ENCODE measurements at places on chromosomes 7 and 10.

DNA sequence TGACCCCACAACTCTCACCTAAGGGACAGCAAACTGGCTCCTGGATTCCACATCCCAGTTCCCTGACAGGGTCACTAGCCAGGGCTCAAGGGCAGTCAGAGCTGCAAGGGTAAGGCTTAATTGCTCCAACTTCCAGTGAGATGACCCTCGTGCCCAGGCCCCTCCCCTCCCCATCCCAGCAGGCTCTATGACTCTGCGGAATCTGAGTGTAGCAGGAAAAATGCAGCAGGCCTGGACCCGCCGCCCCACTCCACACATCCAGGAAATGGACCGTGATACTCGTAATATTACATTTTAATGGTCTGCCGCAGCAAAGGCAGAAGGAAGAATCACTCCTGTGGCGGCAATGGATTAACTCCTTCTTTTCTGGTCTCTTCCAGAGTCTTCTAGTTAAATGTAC is 91.7 kb upstream of the CHST15 start:
- DNase-seq = no peak

GRCh38 chr10:49273082-49273465 is 25.9 kb upstream of the C10orf71 start:
- no peak for DNase-seq

GRCh38 chr7:128924707-128925588 is 12.8 kb upstream of the IRF5 start:
- DNase-seq = no peak

DNA sequence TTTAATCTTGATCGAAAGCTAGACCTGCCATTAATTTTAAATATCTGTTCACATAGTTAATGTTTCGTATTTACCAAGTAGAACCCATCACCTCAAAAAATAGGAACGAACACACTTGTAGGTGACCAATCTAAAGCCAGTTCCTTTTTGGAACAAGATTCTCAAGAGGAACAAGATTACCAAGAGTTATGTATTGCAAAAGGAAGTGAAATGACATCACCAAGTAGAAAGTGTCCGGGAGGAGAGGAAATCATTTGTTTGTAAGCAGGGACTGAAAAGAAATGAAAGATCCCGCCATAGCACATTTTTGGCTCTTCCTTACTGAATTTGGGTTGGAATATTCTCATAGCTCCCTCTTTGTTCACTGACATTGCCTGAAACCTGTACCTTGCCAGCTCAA is 1200.5 kb downstream of the SORCS1 start:
- no peak for DNase-seq

GRCh38 chr10:53396876-53397275 is 624.3 kb upstream of the MBL2 start:
- DNase-seq = no peak

DNA sequence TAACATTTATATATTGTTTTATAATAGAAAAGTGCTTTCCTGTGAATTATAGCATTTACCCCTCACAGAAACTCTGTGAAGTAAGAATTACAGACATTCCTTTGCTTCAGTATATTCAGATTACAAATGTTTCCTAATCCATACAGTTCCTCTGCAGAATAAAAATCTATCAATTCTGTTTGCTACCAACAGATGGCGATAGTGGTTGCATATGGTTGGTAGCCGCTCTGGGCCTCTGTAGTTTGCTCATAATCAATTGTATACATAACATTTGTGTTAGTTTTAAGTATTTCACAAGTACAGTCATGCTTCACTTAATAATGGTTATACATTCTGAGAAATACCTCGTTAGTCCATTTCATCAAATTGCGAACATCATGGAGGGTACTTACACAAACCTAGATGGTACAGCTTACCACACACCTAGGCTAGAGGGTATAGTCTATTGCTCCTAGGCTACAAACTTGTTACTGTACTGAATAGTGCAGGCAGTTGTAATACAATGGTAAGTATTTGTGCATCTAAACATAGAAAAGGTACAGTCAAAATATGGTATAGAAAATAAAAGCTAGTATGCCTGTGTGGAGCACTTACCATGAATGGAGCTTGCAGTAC is 94.4 kb upstream of the STEAP4 start:
- DNase-seq = no peak

GRCh38 chr7:11714205-11714604 is 117.8 kb downstream of the THSD7A start:
- no peak for DNase-seq

GRCh38 chr10:21314906-21315644 is 210.4 kb downstream of the SKIDA1 start:
- no peak for DNase-seq

GRCh38 chr10:85608706-85609105 is 757.9 kb downstream of the GRID1 start:
- DNase-seq = no peak

DNA sequence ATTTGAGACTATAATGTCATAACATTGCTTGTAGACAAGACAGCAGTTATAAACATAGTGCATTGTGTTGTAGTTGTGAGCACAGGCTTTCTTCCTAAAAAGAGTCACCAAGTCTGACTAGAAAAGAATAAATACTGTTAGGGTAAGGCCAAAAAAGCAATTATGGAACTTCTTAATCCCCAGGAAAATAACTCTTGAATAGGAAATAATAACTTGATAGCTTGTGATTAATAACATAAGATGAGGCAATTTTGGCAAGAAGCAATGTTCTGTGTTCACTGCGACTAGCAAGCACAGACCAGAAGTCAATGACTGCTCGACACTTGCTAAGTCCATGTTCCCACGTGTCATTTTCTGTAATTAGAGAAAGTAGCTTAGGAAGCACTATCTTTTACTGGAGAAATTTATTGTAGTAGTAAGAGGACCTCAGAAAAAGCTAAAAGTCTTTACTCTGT is 97.1 kb downstream of the AGMO start:
- no peak for DNase-seq

- no peak for DNase-seq
Observed at GRCh38 chr10:44424957-44425356, 40.1 kb upstream of the CXCL12 start.

DNA sequence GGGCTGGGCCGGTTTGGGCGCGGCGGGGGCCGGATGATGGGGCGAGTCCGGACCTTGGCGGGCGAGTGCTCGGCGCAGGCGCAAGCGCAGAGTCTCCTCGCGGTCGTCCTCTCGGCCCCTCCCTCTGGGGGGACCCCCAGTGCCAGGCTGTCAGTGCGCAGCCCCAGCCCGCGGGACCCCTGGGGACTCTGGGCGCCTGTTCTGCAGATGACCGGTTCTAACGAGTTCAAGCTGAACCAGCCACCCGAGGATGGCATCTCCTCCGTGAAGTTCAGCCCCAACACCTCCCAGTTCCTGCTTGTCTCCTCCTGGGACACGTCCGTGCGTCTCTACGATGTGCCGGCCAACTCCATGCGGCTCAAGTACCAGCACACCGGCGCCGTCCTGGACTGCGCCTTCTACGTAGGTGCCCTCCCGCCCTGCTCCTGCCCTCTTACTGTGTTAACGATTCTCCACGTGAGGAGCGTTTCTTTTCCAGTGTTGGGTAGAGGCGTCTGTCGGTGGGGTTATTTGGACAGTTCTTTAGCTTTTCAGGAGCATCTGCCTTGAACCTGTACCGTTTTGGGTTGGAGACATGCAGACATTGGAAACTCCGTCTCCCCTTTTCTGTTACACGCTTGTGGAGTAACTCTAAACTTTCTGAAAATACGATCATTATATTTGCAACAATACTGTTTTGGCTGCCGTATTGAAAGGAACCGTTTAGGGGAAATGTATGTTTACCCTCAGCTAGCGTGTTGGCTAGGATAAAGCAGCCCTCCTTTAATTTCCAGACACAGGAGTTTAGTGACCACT is 706 bp downstream of the BUB3 start:
- DNase-seq = no peak

- no peak for DNase-seq
Observed at GRCh38 chr10:105714728-105715127, 1073.6 kb downstream of the SORCS3 start.

GRCh38 chr10:26095781-26096180 is 120.8 kb upstream of the GAD2 start:
- DNase-seq = no peak

DNA sequence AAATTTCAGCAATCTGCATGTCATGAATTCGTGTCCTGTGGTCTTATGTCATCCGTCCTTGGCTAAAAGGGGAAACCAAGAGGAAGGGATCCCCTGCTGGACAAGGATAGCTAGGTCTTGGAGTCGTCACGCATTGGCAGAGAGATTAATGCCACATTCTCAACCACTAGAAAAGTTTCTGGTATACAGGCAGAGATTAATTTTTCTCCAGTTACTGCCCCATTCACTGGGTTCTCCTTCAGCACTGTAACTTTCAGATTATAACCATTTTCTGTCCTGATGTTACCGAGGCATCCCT is 1060.6 kb upstream of the AUTS2 start:
- DNase-seq = no peak

DNA sequence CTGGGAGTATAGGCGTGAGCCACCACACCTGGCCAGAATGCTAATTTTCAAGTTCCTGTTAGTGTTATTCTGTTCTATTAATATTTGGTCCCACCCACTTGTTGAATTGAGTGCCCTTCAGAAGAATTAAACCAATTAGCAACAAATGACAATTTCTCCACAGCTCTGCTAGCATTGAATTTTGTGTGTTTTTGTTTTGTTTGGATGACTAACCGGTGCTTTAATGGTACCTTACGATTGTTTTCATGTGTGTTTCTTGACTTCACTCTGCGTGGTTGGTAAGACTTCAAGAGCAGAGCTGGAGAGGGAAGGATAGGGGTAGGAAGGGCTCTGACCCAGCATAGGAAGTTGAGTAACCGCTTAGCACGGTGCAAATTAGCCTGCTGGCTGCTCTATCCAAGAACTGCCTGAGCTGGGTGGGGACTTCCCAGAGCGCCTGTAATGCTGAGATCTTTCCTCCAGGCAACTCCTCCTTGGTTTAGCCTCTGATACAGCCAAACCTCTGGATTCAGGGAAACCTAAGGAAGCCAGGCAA is 4.6 kb downstream of the ARPC1B start:
- peak; percentile 32 for DNase-seq

GRCh38 chr7:56081626-56082340 is 11.0 kb downstream of the PHKG1 start:
- DNase-seq = no peak

- no peak for DNase-seq
Observed at GRCh38 chr10:6136215-6137201, 47.7 kb downstream of the RBM17 start.

DNA sequence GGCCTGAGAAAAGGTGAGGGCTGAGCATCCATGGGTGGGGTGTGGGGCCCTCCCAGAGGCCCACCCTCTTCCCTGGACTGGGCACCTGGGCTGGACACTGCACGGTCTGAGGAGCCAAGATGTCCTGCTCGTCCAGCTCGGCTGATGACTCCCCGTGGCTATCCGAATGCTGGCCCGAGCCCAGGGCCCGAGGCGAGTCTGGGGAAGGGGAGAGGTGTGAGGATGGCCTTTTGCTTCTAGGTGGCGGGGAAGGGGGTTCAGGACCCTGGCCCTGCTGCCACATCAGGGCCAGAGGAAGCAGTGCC is 7.1 kb downstream of the NACAD start:
- DNase-seq = no peak

DNA sequence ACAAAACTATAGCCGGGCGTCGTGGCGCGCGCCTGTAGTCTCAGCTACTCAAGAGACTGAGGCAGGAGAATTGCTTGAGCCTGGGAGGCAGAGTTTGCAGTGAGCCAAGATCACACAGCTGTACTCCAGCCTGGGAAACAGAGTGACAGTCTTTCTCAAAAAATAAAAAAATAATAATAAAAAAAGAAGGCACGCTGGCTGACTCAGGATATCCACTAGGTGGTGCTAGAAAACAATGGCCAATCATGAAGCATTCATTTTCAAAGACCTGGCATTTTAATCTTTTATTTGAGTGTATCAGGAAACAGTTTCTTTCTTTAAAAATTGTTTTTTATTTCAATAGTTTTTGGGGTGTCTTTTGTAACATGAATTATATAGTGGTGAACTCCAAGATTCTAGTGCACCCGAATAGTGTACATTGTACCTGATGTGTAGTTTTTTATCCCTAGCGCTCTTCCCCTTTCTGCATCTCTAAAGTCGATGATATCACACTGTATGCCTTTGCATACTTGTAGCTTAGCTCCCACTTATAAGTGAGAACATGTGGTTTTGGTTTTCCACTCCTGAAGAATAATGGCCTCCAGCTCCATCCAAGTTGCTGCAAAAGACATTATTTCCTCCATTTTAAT is 88.6 kb downstream of the LYZL1 start:
- DNase-seq = no peak

- DNase-seq = no peak
Observed at GRCh38 chr10:112957640-112958092, 7.6 kb downstream of the TCF7L2 start.

DNA sequence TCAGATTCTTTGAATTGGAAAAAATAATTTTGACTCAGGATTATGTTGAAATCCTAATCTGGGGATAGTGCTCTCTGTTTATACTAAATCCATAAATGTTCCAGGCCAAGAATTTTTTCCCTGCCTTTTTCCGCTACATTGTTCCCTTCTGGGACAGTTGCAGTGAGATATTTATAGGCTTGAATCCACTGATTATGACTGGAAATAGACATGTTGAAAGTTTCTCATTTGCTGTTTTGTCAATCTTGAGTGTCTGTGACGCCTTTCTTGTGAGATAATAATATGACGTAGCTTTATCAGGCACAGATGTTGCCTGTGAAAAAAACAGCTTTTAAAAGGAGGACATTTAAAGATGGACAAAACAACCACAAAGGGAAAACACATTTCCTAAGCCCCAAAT is 155.9 kb downstream of the ARID5B start:
- no peak for DNase-seq

DNA sequence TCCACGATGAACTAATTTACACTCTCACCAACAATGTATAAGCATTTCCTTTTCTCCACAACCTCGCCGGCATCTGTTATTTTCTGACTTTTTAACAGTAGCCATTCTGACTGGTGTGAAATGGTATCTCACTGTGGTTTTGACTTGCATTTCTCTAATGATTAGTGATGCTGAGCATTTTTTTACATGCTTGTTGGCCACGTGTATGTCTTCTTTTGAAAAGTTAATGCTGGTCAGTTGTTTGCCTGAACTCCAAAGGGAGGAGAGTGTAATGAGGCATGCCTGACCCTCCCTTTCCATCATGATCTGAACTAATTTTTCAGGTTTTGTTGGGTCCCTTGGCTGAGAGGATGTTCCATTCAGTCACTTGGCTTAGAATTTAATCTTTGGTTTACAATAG is 50.7 kb upstream of the SVIL start:
- DNase-seq = no peak

GRCh38 chr7:157771-158625 is 34.4 kb upstream of the FAM20C start:
- no peak for DNase-seq

DNA sequence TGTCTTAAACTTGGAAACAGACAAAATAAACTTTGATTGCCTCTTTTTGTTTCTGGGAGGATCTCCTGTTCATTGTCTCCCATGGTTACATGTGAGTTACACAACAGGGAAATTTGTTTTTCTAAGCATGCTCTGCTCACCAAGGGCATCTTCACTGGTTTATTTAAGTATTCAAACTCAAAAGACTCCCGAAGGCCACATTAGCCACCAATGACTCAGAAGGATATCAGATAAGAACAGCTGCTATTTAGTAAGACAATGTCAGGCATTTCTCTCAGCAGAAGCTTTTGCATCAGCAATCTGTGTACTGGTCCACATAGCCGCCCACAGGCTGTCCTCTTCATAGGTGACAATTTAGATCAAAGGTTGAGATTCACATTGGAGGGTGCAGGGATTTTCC is 19.3 kb downstream of the OR6B1 start:
- DNase-seq = no peak
